Natural killer cell treated with Interleukin-12 subunit alpha and Interleukin-12 subunit beta and Interleukin-15 and Interleukin-18, amount 100 ng/mL, for 72 hours (primary cell): ENCODE measurements at places on chromosomes 3 and 15.

- no peak for DNase-seq
These were observed 27.2 kb downstream of the INTS14 start for GRCh38 chr15:65583701-65584100.

- no peak for DNase-seq
These were observed 41.7 kb downstream of the FBXL22 start for GRCh38 chr15:63638839-63639238.

DNA sequence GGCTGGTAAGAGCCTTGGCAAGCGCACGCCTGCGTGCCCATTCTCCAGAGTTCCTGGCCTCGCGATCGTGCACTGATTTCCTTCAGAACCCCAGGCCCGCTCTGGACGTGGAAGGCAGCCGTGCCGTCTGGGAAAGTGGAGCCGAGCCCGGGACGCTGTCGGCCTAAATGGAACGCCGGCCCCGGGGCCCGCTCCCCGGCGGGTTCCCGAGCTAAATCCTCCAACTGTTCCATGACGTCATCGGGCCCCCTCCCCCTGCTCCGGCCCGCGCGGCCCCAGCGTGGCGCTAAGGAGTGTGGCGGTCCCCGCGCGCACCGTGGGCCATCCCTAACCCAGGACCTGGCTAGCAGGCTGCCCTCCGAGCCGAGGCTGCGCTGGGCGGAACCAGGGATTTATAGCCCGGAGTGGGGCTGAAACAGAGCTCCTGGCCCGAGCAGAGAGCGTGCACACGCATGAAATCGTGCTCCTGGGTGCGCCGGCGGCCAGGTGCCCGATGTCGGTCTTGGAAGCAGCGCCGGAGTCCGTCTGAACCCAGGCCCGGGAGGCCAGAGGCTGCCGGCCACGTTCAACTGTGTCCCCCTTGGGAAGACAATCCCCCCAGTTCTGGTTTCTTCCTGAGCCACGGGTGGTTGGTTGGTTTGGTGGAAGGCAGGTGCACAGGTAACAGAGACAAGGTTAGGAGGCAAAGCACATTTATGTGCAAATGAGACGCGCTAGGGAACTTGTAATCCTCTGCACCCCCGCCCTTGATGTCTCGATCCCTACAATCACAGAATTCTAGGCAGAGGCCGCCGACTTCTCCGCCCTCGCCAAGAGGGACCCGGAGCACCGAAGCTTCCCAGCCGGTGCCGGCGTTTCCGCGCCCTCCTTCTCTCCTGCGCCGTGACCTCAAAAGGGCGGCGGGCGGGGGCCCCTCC lies 84.9 kb upstream of the ETV5 start:
- DNase-seq: no peak

DNA sequence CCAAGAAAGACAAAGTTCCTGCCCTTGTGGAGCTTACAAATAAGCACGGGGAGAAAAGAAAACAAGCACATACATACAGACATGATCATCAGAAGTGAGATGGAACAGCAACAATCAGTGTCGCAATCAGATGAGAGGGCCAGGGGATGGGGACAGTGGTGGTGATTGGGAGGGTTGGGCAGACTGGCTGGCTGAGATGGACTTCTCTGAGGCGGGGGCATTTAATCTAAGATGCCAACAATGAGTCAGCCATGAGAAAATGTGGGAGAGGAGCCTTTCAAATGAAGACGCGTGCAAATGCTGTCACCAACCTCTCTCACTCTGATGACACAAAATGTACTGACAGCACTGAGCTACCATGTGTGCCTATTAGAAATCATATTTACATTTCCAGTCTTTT lies 81.4 kb downstream of the NCEH1 start:
- no peak for DNase-seq

GRCh38 chr15:70283511-70283910 lies 185.8 kb upstream of the TLE3 start:
- peak; percentile 34 for DNase-seq

DNA sequence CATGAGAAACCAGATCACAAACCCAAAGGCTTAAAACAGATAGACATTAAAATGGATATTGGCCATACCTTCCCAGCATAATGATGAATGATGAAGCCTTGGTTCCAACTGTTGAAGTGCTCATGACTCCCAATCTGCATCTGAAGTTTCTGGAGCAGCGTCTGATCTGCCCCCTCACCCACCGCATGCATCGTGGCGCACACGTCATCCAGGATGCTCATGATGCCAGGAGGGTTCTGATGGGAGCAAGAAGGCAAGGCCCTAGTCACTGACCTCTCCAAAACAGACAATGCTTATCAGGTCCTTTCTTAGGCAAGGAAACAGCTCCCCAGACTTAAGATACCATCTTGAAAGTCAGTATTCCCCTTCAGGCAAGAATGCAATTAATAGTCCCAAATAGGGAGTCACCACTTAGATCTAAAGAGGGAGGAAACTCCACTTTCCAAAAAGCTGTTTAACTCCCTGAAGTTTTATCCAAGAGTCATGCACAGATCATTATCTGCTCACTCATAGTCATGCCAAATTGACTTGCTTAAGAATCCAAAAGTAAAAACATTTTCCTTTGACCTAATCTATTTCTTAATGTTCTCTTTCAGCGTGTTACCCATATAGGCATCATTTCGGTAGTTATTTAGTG lies 2.1 kb downstream of the LDHAL6B start:
- no peak for DNase-seq

- no peak for DNase-seq
These were observed 131.1 kb downstream of the NR1I2 start for GRCh38 chr3:119913021-119913420.

GRCh38 chr15:66578286-66578875 lies 12.6 kb upstream of the LCTL start:
- no peak for DNase-seq

DNA sequence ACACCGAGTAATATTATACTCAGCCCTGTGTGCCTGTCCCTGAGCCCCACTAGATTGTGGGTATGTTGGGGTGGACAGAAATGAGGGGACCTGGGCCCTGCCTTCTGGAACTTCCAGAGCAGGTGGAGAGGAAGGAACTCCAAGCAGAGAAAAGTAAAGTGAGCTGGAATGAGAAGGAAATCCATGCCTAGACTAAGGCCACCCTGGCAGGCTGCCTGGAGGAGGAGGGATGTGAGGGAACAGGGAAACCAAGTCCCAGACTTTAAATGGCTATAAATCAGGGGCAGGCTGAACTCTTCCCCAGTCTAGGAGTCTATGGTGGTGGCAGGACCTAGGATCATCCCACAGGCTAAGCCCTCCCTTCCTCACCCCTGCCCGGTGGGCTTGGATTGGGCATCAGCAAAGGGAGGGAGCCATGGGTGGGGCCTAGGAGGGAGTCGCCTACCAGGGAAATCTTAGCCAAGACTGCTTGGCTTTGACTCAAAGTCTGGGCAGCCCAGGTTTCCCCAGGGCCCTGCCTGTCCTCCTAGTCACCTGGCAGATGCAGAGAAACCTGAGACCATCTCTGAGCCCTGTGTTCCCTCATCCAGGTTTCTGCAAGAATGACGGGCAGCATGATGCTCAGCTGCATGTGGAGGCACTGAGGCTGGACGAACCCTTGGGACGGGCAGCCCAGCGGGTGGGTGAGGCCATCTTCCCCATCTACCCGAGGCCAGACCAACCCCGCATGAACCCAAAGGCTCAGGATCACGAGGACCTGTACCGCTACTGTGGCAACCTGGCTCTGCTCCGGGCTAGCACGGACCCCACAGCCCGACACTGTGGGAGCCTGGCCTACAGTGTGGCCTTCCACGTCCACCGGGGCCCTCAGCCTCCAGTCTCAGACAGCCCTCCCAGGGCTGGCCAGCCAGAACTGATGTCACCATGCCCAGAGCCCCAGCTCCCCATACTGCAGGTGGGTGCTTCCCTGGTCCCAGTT lies 15.6 kb upstream of the STRA6 start:
- DNase-seq: no peak

GRCh38 chr3:28915741-28916500 lies 364.9 kb upstream of the RBMS3 start:
- no peak for DNase-seq

- DNase-seq: no peak
These were observed 79.6 kb downstream of the IGF2BP2 start for GRCh38 chr3:185744997-185745843.

GRCh38 chr3:115862099-115862498 lies 238.8 kb downstream of the GAP43 start:
- DNase-seq: no peak

DNA sequence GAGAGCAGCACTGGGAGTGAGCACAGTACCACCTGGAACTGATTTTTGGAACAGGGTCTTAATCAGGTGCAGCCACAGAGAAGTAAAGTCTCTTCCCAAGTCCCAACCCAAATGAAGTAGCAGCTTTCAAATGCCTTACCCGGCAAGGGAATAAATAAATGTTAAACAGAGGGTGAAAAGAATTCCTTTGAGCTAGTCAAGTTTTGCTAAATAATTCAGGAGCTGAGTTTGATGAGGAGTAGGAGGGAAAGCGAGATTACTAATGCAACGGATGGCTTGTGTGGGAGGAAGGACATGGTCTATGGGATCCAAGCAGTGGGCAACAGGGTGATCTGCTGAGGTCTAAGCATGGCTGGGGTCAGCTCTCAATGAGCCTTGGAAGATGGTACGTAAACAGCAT lies 204.5 kb upstream of the ST8SIA2 start:
- no peak for DNase-seq

DNA sequence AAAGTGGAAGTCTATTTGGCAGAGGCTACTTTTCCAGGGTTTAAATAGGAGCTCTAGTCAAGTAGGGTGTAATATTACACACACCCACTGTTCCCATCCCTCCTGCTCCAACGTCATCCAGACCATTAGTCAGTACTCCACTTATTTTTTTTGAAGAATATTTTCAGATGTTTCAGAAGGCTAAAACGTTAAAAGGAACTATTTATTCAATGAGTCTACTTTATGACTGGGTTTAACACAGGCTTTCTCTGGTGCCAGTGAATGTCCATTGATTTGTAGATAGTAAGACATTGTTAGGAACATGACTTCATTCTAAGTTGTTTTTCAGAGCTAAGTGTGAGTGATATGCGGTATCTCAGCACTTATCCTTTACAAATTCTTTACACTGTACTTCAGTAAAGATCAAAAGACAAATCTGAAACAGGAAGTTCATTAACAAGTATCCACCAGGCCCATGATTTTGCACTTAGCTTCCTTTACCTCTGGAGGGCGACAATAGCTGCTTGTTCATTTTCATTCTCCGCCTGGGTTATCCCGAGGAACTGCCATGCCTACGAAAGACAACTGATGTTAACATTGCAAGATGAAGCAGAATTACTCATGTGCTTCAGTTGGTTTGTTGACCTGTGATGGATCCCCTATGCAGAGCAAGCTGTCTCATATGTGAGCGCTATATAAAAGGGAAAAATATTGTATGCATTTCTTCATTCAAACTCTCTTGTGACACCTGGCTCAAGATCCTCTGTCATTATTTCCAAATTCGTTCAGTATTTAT lies 158.7 kb downstream of the USP13 start:
- DNase-seq: no peak

DNA sequence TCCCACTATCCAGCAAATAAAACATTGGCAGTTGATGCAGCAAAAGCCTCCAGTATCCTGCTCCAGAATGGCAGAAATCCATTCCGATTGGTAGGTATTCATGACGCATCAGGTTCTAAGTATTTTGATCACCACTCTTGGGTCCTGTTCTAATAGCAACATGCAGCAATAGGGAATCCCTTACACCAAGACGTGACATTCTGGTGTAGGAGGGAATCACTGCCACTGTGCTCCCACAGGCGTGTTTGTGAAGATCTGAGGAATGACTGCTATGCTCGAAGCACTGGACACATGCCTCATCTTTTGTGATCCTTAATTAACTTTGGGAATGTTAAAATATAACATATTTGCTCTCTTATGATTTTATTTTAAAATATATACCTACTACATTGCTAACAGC lies 552.9 kb downstream of the MECOM start:
- no peak for DNase-seq
